ENCODE measurements at places on chromosomes 3 and 15.
A peak's percentile ranks its signal among the peaks of the same experiment; 100 is the strongest.

GRCh38 chr15:69834761-69835160 is 263.0 kb downstream of the TLE3 start:
- no peak for DNase-seq

- no peak for DNase-seq
These were observed 55.9 kb upstream of the PLCL2 start for GRCh38 chr3:16828815-16829214.

DNA sequence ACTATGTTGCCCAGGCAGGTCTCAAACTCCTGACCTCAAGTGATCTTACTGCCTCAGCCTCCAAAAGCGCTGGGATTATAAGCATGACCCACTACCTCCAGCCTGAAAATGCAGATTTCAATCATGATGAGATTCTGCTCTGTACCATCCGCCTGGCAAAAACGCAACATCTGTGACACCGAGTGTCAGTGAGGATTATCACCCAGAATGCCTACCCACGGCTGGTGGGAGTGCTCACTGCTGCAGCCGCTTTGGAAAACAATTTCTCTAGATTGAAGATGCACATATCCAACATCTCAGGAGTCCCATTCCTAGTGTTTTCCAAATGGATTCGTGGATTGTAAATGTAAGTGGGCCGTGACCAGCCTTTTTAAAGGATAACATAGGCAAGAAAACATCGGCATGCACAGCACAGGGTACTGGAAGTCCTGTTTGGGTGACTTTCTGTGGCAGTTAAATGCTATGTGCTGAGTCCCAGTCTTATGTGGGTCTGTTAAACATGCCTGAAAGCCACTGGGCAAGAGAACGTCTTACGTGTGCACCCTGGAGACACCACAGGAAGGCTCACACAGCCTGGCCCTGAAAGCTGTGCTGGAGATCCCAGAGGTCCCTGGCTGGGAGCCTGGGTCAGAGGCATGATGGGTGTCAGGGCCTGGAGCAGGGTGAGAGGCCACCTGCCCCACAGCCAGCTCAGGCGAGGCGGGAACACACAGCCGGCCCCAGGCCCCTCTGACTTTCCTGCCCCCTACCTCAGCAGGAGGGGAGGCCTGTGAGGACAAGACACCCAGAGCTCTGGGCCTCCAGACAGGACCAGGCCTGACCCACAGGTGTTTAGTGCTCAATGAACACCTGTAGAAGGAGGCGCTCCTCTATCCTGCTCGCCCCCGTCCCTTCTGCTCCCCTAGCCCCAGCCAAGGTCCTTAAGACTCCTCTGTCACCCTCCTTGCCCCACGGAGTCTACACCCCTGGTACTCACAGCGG is 918 bp downstream of the PRSS50 start:
- no peak for DNase-seq

- peak; percentile 68 for DNase-seq
These were observed 39.5 kb upstream of the FMN1 start for GRCh38 chr15:33234020-33234461.

DNA sequence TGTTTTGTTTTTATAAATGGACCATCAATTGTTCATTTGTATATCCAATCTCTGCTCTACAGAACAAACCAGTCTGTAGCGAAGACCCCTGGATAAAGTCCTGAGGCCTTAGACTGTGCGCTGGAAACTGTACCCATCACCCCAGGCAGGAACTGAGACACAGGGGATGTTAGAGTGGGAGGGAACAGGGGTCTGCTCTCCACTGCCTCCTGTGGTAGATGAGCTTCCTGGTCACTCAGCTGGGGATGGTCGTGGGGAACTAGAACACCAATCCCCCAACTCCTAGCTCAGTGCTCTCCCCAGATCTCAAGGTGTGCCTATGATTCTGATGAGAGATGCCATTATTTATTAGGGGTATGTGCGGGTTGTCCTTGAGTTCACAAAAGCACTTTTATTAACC is 340.2 kb upstream of the IGF1R start:
- DNase-seq = no peak

GRCh38 chr3:126419151-126419703 is 24.5 kb downstream of the CFAP100 start:
- no peak for DNase-seq

DNA sequence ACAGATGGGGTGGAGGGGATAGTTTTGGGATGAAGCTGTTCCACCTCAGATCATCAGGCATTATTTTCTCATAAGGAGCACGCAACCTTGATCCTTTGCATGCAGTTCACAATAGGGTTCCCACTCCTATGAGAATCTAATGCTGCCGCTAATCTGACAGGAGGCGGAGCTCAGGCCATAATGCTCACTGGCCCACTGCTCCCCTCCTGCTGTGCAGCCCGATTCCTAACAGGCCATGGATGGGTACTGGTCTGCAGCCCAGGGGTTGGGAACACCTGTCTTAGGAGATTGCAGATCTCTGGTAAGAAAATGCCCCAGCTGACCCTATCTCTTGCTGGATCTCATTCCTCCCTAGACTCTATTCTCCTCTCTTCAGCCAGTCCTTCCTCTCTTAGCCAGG is 6.8 kb downstream of the CSTA start:
- no peak for DNase-seq

DNA sequence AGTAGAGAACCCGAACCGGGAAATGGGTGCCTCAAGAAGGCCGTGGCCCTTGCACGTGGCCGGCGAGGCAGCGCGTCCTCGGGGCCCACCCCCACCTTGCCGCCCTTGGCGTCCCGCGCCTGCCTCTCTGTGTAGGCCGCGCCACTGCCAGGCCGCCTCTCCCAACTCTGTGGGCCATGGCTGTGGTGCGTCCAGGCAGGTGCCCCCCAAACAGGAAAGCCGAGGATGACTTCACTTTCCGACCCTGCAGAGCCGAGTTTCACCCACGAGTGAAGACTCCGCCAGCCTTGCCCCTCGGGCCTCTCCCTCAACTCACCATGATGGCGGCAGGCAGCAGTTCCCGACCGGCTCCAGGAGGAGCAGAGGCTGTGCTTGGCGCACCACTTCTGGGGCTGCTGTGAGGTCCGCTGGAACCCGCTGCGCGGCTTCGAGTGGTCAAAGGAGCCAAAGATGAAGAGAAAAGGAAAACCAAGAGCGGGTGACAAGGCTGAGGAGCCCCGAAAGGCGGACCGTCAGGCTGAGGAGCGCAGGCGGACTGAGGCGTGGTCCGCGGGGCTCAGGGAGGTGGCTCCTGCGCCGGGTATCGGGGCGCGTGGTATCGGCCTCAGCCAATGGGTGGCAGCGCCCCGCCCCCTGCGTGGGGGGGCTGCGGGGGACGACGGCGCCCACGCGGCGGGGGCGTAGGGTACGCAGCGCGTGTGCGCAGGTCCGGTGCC is at the start of gene DAZL:
Gene DAZL (minus strand): TSS at position 537 of the 716 bp plus-strand sequence. CDS start 218 bp downstream, at position 319.
- DNase-seq = no peak

- no peak for DNase-seq
These were observed 59.7 kb downstream of the KCNAB1 start for GRCh38 chr3:156180077-156180476.

- DNase-seq = peak; percentile 67
These were observed 151.7 kb upstream of the KCNMB2 start for GRCh38 chr3:178384321-178385230.

GRCh38 chr3:140580746-140581145 is 97.1 kb upstream of the TRIM42 start:
- DNase-seq = no peak

- DNase-seq = no peak
These were observed 42.4 kb upstream of the LARS2 start for GRCh38 chr3:45345846-45346580.

- no peak for DNase-seq
These were observed 129.4 kb downstream of the CHST2 start for GRCh38 chr3:143249014-143249413.

DNA sequence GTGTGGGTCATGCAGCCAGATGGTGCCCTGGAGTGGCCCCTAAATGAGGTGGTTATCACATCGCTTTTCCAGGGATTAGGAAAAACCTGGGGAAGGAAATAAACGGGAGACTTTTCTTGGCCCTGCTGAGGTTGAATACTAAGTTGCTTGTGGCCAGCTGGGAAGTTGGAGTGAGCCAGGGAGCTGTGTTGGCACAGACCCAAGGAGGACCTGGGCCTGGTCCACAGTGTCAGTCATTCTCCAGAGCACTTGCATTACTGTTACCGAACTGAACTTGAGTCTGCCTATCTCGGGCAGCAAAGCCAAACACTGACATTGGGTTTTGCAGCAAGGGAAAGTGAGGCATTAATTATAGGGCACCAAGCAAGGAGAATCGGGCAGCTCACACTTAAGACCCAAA is 339.0 kb downstream of the GABRB3 start:
- DNase-seq = no peak

DNA sequence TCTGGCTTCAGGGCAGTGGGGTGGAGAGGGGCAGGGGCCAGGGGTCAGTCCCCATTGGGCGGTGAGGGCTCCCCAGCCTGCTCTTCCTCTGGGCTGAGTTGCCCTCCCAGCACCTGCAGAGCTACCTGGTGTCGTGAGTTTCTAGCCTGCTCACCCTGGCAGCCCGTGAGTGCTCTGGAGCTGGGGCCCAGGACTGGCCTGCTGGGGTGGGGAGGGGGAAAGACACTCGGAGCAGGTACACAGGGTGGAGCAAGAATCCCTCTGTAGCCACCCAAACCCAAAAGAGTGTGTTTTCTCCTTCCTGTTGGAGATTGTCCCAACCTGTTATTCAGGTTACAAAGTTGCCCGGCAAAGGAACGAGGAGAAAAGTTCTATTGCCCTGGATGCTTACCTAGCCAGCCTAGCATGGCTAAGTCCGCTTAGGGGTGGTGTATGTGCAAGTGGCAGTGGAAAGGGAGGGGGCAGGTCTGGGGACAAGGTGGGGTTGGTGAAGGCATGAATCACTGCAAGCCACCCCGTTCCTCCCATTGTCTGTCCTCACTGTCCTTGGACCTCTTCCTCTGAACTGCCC is 8.9 kb downstream of the FAM3D start:
- no peak for DNase-seq

DNA sequence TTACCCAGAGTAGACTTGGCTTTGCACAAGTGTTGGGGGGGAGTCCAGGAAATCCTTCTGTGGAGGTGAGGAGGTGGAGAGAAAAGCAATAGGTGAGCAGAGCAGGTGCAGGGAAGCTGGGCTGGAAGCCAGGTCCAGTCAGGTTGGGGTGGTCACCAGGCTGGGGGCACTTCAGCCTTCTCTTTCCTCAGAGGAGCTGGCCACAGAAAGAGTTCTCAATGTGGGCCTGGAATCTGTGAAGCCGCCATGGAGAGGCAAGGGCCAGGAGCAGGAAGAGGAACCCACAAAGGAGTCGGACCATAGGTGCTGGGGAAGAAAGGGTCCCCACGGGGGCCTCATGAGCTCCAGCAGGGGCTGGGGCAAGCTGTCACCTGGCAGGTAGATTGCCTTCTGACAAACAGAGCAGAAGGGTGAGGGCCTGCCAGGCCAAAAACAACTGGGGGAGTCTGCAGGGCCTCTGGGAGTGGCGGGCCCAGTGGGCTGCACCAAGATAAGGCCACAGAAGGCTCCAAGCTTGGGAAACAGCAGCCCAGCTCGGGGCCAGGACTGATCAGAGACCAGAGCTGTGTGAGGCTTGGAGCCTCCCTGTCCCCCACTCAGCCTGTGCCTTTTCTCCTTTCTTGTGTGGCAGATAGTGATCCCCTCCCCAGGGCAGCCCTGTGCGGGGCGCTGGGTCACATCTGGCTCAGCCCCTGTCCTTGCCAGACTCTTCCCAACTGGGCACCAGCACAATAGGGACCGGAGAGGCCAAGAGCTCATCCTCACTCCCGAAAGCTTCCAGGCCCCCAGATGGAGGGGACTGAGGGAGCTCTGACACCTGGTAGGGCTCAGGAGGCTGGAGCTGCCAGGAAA is 53.0 kb upstream of the FGD5 start:
- no peak for DNase-seq

GRCh38 chr15:92116330-92116729 is 262.8 kb downstream of the SLCO3A1 start:
- DNase-seq = no peak

GRCh38 chr3:122913539-122914100 is 113.9 kb downstream of the SEMA5B start:
- DNase-seq = no peak

GRCh38 chr15:33243869-33244268 is 49.4 kb upstream of the FMN1 start:
- peak; percentile 19 for DNase-seq

GRCh38 chr15:51377038-51377786 is 35.8 kb downstream of the GLDN start:
- no peak for DNase-seq

- DNase-seq = no peak
These were observed 59.5 kb upstream of the POU1F1 start for GRCh38 chr3:87335931-87336330.

- DNase-seq = no peak
These were observed 8.3 kb downstream of the EXOSC7 start for GRCh38 chr3:44984335-44984734.

DNA sequence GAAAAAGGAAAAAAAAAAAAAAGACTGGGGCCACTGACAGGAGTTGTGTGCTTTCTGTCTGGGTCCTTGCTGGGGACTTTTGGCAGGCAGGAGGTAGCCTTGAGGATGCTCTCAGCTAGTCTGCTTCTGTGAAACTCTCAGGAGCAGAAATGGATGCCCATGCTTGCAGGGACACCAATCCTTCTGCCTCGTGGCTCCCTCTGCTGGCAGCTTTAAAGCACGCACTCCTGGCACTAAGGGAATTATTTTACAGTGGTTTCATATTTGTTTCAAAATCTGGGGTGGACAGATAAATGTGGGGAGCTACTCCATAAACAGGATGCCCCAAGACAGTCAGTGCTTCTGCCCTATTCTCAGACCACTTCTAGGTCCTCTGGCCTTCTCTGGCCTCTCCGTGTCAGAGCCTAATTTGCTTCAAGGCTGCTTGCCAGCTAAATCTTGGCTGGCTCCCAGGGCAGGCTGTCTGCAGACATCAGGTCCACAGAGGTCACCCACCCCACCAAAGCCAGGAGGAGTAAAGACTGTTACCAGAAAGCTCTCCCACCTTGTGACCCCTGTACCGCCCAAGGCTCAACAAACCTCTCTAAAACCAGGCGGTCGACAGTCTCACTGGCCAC is 17.1 kb downstream of the TRAIP start:
- DNase-seq = peak; percentile 88

DNA sequence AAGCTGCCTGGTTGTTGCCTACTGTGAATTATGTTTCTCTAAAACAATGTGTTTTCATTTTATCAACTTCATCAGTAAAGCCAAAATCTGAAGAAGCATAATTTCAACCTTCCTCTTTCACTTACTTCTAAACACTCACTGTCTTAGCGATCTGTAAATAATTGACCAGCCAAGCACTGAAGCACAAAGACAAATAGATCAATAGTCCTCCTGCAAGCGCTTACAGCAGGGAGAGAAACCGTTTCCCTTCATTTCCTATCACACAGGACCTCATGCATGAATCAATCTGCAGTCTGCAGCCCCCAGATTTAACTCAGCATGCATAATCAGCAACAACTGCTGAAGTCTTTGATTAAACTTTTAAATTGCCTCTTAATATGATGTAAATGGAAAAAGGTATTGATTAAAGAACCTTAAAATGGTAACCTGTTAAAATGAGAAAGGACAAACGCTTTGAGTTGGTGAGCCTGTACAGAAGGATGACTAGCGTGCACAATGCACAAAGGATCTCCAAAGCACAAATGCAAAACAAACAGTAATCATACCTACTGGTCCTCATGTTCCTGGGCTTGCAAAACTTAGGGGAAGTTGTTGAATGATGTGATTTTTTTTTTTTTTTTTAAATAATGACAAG is 370.2 kb upstream of the ZNF385D start:
- DNase-seq = no peak
